ENCODE measurements at places on chromosomes 7 and 10. TPM values are rescaled to one million over a fixed set of nuclear protein-coding genes. Genes with fewer than 3 reads are reported as not detected.

The INHBA gene
- total RNA-seq, result 1.0 TPM

The CADPS2 gene
- not detected for total RNA-seq

The NEUROG3 gene
- total RNA-seq, result not detected

The UBE3C gene
- total RNA-seq, result 76.3 TPM

The TDRD1 gene
- not detected for total RNA-seq

The CHN2 gene
- not detected for total RNA-seq

The ACSM6 gene
- not detected for total RNA-seq

The RRP12 gene
- 56.6 TPM for total RNA-seq

The LBX1 gene
- total RNA-seq, result not detected

The IFIT1 gene
- 4.8 TPM for total RNA-seq

The ANKIB1 gene
- total RNA-seq, result 14.1 TPM

The EVX1 gene
- 0.19 TPM for total RNA-seq

The PRSS37 gene
- total RNA-seq, result not detected

The IGFBP1 gene
- total RNA-seq, result 49.0 TPM

All from A549 treated with ZK216348 at 1 μM for 4 hours (cell line).